Hindlimb muscle (tissue), 1 donor: ENCODE measurements at places on chromosomes 2 and 18. TPM values are rescaled to one million over a fixed set of nuclear protein-coding genes. Genes with fewer than 3 reads are reported as not detected.

Gene KCNG2
- polyA plus RNA-seq, result 0.86 TPM

DNA sequence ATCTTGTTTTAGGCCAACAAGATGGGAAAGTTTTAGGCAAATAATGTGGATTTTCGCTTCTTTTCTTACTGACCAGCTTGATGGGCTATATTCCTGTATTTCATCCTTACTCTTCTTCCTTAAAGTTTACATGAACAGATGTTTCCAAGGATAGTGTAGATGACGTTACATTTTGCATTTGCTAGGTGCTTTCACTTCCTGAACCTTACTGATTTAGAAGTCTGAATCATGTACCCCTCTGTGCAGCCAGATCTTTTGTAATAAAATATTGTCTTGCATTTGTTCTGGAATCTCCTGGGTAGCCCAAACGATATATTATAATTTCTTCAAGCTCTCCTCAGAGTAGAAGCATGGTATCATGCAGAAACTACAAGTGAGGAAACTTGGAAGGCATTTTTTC lies 93.4 kb downstream of the CALCRL start:
- no peak for DNase-seq

GRCh38 chr2:74691929-74692328 lies 37.9 kb downstream of the SEMA4F start:
- no peak for DNase-seq

DNA sequence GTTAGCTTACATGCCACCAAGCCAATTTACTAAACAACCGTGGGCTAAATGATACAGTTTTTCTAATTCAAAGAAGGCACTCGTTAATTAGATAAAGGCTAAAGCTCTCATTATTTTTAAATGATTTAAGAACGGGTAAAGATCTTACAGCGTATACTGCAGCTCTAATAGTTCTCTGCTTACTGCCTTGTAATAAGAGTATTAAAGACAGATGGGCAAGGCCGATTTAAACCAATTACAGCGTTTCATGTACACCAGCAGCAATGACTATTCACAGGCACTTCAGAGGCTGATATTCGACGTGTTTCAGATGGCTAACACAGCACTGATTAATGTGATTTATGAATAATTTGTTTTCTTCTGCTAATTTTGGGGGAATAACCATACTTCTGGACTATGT lies 259.3 kb downstream of the ZNF407 start:
- DNase-seq, result no peak

GRCh38 chr2:71474744-71475397 lies 21.5 kb downstream of the DYSF start:
- DNase-seq, result no peak

GRCh38 chr2:120219291-120219690 lies 3.9 kb downstream of the TMEM185B start:
- no peak for DNase-seq

DNA sequence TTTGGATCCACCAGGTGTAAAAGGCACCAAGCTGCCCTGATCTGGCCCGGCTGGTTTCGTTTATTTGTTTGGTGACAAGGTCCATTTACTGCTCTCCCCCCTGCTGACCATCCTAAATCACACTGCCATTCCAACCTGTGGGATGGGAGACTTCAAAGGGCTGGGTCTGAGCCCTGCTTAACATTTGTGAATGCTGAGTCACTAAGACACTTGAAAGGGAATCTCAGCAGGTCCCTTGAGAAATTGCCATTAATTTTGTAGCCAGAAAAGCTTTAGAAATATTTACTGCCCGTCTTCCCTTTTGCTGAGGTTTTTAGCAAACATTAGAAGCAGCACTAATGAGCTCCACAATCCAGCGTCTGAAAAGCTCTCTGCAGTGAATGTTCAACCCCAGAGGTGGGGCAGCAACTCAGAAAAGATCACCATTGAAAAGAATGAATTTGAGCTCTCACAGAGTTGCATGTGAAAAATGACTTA lies 133.8 kb downstream of the ARL4C start:
- no peak for DNase-seq

DNA sequence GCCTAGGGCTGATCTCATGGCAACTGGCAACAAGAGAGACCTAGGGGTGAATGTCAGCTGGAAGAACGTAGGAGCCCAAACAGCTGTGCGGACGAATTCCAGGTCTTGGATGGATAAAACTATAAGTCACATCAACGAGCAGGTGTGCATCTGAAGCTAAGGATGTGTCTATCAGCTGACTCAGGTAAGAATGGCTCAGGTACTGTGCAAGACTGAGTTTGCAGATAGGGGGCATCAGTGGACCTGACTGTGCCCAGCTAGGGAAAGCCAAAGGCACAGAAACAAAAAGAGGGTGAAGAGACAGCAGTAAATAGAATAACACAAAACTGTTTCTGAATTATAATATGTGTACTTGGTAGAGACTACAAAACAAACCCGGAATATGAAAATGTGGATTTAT lies 357.3 kb downstream of the ZEB2 start:
- no peak for DNase-seq

DNA sequence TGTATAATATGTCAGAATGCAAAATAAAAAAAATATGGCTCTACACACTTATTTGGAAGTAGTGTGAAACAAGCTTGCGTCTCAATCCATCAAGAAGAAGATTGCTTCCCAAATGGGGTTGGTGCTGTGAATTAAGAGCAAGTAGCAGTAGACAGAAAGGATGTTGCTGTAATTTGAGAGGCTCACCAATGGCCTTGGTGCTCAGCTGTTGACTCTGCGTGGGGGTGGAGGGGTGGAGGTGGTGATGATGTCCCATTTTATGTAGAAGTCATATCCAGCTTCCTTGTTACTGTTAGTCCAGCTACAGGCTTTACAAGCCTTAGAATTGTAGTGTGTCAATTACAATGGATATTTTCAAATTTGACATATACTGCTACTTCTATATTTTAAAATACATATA lies 223.4 kb upstream of the RND3 start:
- DNase-seq, result no peak

GRCh38 chr2:37570773-37571586 lies 100.5 kb downstream of the CDC42EP3 start:
- DNase-seq, result no peak

GRCh38 chr18:9283791-9284190 lies 50.8 kb upstream of the TWSG1 start:
- no peak for DNase-seq

- no peak for DNase-seq
Measured at GRCh38 chr2:67241453-67241852, 155.7 kb upstream of the ETAA1 start.

Gene EPAS1
- polyA plus RNA-seq, result 43.4 TPM

- DNase-seq, result no peak
Measured at GRCh38 chr2:152861349-152861942, 143.0 kb downstream of the ARL6IP6 start.

DNA sequence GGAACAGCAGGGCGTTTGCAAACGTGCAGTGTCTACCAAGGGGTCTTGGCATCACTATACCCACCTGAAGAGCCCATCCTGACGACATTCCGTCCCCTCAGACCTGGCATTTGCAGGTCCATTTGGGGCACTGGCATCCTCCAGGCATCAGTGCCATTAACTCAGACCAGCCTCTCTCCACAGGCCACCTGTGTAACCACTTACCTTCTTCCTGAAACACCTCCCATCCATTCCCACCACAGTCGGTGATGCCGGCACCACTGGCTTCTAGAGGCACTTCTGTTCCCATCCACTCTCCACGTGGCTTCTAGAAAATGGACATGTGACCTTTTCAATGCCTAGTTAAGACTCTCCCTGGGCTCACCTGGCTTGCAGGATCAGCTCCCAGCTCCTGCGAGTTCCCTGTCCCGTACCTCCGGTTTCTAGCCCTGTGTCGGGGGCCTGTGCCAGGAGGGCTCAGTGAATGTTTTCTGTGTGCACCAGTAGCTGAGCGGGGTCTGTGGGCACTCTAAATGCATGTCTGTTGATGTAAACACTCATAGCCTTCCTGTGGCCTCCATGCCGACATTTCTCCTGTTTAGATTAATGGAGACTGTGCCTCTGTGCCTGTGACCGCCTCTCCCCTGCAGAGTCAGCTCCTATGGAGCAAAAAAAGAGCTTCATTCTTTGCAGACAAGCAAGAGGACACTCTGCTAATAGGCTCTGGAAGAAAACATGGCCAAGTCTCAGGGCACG lies 458.0 kb upstream of the HS6ST1 start:
- DNase-seq, result no peak

DNA sequence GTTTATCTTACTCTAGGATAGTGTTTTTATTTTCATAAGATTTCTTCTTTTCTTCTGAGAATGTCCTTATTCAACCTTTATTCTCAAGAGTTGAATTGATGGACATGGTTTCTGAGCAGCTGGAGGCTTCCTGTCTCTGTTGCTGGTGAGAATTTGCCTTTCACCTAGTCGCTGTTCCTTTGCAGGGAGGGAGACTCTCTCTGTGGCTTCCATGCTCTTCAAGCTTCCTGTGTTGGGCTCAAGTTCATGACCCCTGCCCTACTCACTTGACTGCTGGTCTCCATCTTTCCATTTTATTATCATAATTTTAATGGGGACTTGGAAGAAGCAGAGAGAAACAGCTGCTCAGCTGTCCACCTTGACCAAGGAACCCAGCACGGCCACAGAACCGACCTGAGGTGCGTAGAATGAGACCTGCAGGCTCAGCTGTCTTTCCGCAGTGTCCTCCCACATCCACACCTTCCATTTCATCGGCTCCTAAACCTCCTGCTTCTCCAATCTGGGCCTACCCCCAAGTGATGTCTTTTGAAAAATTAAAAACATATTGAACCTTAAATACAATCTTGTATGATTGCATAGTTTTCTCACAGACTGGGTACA lies 24.2 kb downstream of the TMEM18 start:
- no peak for DNase-seq

Gene TMEM37
- polyA plus RNA-seq, result 11.1 TPM

GRCh38 chr2:233058717-233059546 lies 1.2 kb upstream of the INPP5D start:
- no peak for DNase-seq

Gene DAW1
- polyA plus RNA-seq, result not detected

DNA sequence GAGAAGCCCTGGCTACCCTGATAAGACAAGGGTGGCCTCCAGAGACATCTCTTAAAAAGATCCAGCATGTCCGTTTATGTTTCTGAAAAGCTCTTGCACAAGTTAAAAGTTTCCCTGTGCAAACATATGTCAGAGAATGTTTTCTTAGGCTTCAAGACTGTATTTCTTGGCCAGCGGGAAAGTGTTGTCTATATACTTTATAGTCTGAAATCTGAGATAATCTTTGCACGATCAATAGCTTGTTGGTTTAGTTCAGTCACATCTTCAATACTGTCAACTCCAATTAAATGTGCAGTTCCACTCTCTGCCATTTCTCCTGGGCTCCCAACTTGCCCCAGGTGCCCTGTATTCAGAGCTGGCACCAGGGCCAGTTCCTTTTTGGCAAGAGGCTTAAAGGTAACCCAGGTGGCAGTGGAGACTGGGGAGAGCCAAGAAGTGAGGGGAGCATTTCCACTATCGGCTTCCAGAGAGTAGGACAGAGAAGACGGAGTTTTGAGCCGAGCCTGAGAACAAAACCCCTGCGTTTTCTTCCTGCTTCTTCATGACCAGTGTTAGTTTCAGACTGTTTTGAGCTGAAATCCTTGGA lies 64.4 kb downstream of the ACOXL start:
- DNase-seq, result no peak

- no peak for DNase-seq
Measured at GRCh38 chr2:3779496-3780049, 76.2 kb downstream of the DCDC2C start.

Gene MRO
- polyA plus RNA-seq, result 0.39 TPM
